Cardiac muscle cell (in vitro differentiated cells and primary cell): ENCODE measurements at places on chromosomes 6 and 20. TPM values are rescaled to one million over a fixed set of nuclear protein-coding genes. Genes with fewer than 3 reads are reported as not detected.

- H3K4me1 ChIP-seq = no peaks in the 10 kb centered on the region
- no peaks in the 10 kb centered on the region for H3K27me3 ChIP-seq
- DNase-seq = no peak
- H3K4me3 ChIP-seq = no peak overlapping the region
- H3K27ac ChIP-seq = no peak overlapping the region
These were observed 4.5 kb upstream of the CNBD2 start for GRCh38 chr20:35963878-35964277.

DNA sequence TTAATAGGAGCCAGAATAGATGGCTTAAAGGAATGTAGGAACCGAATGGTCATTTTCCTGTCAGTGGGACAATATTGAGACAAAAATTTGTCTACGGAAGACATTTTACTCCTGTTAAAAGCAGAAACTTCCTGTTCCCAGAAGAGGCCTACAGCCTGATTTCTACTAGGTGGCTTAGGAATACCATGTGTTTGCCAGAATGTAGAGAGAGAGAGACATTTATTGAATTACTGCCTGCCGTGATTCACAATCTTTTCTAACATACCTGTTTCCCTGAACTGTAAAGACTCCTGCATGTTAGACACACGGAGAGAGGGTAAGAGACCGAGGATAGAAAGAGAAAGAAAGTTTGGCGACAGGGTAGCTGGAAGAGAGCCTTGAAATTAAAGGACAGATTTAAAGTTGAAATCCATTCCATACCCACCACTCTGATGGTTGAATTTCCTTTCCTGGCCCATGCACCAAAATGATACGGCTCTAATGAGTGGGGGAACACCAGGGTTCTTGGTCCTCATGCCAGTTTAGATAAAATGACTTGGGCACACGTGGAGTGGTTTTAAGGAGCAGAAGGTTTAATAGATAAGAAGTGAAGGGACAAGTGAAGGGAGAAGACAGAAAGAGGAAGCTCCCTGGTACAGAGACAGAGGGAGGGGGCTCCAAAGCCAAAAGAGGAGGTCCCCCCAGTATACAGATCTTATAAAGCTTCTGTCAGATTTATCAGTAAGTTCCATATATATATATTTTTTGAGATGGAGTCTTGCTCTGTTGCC lies 22.5 kb downstream of the NCOA3 start:
- no peaks in the 10 kb centered on the region for H3K4me1 ChIP-seq
- no peaks in the 10 kb centered on the region for H3K36me3 ChIP-seq
- no peaks in the 10 kb centered on the region for H3K27me3 ChIP-seq
- H3K4me3 ChIP-seq = no peak overlapping the region

Gene VPS52
- total RNA-seq = 34.4 and 37.1 TPM in 2 replicates

Gene PAX1
- not detected in 2 replicates for total RNA-seq

Gene LY6G6D
- total RNA-seq = not detected in 2 replicates

Gene FNDC11
- total RNA-seq = 3.4 and 3.7 TPM in 2 replicates

DNA sequence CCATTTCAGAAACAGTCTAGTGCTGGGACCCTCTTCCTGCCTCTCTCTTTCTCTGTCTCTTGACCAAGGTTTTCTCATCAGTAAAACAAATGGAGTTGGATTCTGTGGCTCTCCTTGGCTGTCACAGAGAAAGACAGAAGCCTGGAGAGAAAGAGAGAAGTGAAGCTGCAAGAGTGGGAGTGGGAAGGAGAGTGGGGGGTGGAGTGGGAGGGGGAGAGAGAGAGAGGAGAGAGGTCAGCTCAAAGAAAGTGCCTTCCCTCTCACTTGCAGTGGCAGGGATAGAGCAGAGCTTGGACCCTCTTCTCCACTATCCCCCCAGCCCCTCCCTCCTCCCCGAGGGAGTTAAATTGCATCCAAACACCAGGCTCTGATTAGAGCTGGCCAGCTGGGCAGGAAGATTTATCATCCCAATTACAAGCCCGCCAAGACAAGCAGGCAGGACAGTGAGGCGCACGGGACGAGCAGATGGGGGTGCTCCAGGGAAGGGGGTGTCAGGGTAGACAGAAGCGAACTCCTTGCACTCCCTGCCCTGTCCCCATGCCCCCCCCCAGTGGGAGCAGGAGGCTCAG lies 74.3 kb downstream of the CD40 start:
- H3K27ac ChIP-seq = no peak overlapping the region
- no peak overlapping the region for H3K4me3 ChIP-seq
- no peaks in the 10 kb centered on the region for H3K27me3 ChIP-seq

GRCh38 chr20:2006452-2007361 lies 12.8 kb upstream of the PDYN start:
- peaks cover 93% of the 10 kb centered on the region for H3K27me3 ChIP-seq
- DNase-seq = peak; percentile 52
